ENCODE measurements at places on chromosomes 11 and 22. TPM values are rescaled to one million over a fixed set of nuclear protein-coding genes. Genes with fewer than 3 reads are reported as not detected.

- DNase-seq = no peak
These were observed 515.1 kb downstream of the BRD1 start for GRCh38 chr22:49312601-49313000.

DNA sequence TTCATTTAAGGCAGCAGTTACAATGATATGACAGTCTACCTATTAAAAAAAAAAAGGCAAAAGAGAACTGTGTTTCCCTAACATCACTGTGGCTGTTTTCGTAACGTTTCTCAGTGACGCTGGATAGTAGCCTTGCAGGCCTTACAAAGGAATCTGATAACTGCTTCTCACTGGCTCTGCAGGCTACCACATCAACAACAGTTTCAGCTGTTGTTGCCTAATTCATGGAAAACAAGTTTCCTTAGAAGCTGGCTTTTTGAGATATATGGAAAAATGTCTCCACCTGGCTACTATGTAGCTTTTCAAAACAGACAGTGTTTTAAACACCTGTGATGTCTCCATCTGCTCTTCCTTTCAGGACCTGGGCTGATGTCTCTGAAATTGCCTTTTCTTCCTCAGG is 3.8 kb downstream of the OR51V1 start:
- no peak for DNase-seq

Gene NCR3LG1
- 4.8 TPM for total RNA-seq

GRCh38 chr11:75872887-75873416 is 57.9 kb downstream of the UVRAG start:
- no peak for DNase-seq

Gene OR52B6
- total RNA-seq = not detected

- no peak for DNase-seq
These were observed 908 bp downstream of the TRPM5 start for GRCh38 chr11:2443406-2443805.

GRCh38 chr11:76339221-76339620 is 41.7 kb downstream of the THAP12 start:
- no peak for DNase-seq

DNA sequence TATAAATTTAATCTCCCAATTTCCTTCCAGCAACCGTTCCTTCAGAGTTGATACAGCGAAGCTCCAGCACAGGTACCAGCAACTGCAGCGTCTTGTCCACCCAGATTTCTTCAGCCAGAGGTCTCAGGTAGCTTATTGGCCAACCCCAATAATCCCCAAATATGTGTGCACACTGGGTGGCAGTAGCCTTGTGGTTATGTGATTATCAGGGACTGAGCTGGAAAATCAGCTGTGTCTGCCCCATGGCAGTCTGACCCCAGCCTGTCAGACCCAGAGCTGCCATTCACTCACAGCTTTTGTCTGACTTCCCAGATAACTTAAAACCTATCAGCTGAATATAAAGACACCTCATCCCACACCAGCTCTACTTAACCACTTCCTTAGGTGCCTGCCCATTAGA is 2.0 kb downstream of the HSCB start:
- DNase-seq = no peak

GRCh38 chr22:36728505-36728904 is 25.0 kb upstream of the CACNG2 start:
- DNase-seq = peak; percentile 24

DNA sequence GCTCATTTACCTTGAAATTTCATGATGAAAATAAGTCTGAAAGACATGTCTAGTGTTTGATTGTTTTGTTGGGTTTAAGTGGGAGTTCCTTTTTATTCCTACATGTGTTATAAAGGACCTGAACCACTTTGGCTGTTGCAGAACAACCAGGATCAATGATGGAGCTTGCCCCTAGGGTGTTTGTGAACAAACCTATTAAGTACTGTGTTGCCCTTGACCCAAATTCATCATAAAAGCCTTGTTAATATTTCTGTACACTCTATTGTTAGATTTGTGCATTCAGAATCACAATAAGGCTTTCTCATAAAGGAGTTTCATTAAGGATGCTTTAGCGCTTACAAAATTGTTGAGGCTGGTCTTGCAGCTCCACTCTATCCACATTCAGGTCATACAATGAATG is 452.6 kb downstream of the NELL1 start:
- DNase-seq = no peak

GRCh38 chr11:78560826-78561484 is 13.7 kb downstream of the NARS2 start:
- no peak for DNase-seq

Gene PANX2
- 6.4 TPM for total RNA-seq

Gene OR4C12
- not detected for total RNA-seq

- no peak for DNase-seq
These were observed 8.0 kb upstream of the EFCAB6 start for GRCh38 chr22:43819931-43820640.

DNA sequence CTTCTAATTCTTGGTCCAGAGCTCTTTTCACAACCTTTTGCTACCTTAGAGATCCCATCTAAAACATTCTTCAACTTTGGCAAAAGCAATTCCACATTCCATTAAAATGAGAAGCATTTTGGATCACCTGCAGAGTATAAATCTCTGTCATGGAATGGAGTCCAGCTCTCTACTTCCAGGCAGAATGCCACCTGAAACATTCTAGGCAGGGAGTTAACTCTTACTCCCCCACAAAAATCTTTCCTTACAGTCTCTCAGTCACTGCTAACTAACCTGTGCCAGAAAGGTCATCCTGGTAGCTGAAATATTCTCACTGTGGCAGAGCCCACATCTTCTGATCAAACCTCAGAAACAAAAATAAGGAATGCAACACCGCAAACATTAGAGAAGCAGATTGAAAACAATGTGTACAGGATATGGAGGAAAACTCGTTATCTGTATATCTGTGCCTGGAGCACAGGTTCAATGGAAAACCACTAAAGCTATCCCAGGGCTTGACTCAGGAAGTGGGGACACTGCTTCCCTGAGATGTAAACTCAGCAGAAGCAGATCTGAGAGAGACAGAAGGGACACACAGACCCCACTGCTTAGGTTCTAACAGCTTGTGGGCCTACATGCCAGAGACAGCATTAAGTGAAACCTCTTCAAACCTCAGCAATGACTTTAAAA is 78.9 kb downstream of the KCNC1 start:
- no peak for DNase-seq

- DNase-seq = no peak
These were observed 19.2 kb upstream of the TH start for GRCh38 chr11:2190657-2191471.

- DNase-seq = no peak
These were observed 558.3 kb downstream of the JRKL start for GRCh38 chr11:96948066-96948465.

Gene RCOR2
- 30.6 TPM for total RNA-seq

GRCh38 chr22:39592081-39593065 is 21.8 kb downstream of the CACNA1I start:
- DNase-seq = no peak
